Thymus (tissue), 14 donors: ENCODE measurements at places on chromosomes 13 and 19.

- no peak for DNase-seq
Measured at GRCh38 chr13:91389186-91389585, 9.2 kb upstream of the GPC5 start.

DNA sequence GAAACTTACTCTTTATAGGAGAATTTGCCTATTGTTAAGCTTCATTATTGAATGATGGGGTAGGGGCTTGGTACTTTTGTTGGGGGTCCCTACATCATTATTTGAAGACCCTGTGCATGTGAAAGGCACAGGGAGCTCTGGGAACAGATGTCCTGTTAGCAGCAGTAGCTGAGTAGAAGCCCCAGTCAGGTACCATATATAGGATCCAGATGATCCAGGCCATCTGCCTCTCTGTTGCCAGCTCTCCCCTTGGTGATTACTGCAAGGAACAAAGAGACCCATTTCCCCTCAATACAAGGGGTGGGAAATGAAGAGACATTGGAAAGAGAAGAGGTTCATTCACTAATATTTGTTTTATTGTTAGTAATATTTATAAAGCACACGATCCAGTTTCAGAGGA is 4.4 kb upstream of the MTMR6 start:
- DNase-seq, result no peak

DNA sequence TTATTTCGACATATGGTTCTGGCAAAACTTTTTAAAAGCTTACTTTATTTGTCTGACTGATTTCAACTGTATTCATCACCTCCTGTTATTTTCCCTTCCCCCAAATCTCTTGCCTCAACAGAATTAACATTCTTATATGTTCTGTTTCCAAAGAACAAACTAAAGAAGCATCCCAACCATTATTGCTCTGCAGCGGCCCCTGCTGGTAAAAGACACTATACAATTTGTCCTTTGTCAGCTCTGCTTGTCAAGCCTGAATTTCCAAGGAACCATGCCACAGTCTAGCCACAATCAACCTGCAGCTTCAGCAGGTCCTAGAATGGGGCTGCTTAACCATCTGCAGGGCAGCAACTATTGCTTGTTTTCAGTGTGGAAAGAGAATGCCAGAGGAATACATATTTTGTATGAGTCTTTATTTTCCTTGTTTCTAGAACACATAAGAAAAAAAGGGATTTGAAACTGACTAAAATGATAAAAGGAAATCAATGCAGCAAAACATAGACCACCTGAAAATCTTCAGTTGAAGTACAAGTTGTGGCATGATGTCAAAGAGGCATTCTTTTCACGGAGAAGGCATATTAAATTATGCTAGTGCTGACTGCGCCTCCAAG is 845.3 kb downstream of the DIAPH3 start:
- DNase-seq, result peak; percentile 13

GRCh38 chr13:44393391-44393790 is 19.8 kb downstream of the SERP2 start:
- no peak for DNase-seq

GRCh38 chr13:38941353-38941945 is 49.2 kb downstream of the STOML3 start:
- no peak for DNase-seq

- no peak for DNase-seq
Measured at GRCh38 chr19:16133818-16134217, 9.7 kb upstream of the HSH2D start.

GRCh38 chr19:11018179-11018578 is 57.3 kb downstream of the SMARCA4 start:
- DNase-seq, result no peak

- no peak for DNase-seq
Measured at GRCh38 chr13:83311886-83312577, 570.2 kb downstream of the SLITRK1 start.

GRCh38 chr13:39916330-39916729 is 260.9 kb downstream of the COG6 start:
- DNase-seq, result no peak

DNA sequence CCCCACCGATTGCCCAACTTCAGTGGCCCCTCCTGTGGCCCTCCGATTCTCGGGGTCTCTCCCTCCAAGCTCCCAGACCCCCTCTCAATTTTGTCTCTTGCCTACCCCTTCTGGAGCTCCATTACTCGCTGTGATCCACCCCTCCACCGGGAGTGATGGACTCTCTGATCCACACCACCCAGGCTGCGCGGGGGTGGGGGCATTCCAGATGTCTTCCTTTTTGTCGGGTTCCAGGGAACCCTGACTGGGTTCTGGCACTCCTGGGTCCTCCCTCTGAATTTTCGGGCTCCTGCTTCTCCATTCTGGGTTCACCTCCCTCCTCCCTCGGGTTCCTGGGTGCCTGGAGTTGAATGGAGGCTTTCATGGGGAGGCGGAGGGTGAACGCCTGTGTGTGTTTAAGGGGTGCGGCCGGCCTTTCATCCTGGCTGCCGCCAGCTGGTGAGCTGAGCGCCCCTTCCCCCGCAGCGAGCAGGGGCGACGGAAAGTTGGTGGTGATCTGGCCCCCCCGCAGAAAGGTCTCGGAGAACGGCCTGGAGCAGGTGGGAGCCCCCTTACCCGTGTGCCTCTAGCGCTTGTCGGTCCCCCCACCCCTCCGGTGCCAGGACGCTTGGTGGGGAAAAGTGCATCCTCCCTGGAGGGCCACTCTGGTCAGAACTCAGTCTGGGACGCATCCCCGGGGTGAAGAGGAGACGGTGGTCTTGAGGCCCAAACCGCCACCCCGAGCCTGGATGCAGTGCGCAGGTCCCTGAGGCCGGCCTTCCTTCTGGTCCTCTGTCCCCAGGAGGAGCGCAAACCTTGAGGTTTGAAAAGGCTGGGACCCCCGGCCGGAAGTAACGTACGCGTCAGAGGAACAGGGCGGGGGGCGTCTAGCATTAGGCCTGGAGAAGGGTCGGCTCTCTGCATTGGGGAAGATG is 1.6 kb downstream of the MISP3 start:
- peak; percentile 40 for DNase-seq

- no peak for DNase-seq
Measured at GRCh38 chr13:73715911-73716510, 418.2 kb downstream of the KLF12 start.

DNA sequence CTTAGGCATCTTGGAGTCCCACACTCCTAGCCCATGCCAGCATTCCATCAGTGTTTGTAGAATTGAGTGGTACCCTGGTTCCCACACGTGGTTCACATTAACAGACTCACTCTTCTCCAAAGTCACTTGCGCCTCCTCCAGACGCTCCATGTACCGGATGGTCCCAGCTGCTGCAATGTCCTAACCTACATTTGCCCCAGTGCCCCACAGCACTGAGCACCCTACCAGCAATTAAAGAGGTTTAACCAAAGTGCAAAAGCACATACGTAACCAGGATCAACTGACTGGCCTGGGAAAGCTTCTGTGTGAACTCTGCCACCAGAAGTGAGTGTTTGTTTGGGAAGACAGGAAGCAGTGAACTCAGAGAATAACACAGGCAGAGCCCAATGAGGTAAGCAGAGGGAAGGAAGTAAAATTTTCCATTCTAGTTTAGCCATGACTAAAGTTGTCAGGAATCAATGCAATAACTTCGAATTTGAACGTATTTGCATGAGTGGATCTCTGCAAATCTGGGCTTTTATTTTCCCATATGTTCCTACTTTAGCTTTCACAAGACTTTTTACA is 7.3 kb upstream of the MEDAG start:
- DNase-seq, result no peak

GRCh38 chr13:97283888-97284287 is 61.8 kb downstream of the MBNL2 start:
- DNase-seq, result no peak

DNA sequence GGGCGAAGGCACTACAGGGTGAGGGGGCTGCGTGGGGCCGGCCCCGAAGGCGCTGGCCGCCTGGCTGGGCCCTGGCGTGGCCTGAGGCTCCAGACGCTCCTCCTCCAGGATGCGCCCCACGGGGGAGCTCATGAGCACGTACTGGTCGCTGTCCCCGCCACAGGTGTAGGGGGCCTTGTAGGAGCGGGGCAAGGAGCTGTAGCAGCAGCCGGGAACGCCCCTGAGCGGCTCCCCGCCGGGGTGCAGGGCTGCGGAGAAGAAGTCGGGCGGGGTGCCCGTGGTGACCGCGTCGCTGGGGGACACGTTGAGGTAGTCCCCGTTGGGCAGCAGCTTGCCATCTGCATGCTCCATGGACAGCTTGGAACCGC is 3.0 kb downstream of the IRS2 start:
- DNase-seq, result no peak

DNA sequence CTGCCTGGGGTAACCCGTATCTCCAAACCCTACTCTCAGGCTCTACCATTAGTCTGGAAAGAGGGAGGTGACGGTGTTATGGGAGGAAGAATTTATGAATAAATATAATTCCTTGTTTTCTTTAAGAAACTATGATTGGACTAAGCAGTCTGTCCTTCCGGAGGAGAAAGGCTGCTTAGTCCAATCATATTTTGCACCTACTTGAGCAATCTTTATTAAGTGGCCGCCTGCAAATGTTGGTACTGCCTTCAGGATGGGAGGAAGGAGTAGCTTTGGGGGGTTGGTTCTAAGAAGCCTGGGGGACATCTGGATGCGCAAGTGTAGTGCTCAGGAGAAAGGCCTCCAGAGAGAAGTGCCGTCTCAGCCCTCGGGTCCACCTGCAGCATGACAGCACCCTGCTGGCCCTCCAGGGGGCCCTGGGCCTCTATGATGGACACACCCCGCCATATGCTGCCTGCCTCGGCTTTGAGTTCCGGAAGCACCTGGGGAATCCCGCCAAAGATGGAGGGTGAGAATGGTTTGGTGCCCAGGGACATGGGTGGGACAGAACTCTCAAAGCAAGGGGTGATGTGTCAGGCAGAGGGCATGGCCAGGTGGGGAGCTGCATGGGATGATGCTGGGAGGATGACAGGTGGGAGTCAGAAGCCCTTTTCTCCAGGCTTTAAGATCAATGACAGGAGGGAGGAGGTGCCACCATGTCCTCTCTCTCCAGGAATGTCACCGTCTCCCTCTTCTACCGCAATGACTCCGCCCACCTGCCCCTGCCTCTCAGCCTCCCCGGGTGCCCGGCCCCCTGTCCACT is 4.1 kb downstream of the ACP4 start:
- DNase-seq, result no peak

- DNase-seq, result no peak
Measured at GRCh38 chr13:30526612-30527495, 61.1 kb upstream of the HMGB1 start.

DNA sequence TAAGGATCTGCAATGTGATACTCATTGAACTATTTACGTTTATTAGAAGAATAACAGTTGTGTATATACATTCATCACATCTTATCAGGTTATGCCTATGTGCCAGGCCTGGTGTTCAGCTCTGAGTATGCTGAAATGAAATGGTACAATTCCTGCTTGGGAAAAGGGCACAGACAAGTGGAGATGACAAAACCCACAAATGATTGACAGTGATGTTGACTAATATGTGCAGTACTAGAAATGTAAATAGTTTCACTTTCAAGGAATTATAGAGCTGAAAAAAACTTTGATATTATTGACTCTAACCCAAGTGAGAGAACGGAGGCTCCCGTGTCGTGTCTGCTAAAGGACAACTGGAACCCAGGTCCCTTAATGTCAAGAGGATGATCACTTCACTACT is 386.8 kb upstream of the DACH1 start:
- no peak for DNase-seq

DNA sequence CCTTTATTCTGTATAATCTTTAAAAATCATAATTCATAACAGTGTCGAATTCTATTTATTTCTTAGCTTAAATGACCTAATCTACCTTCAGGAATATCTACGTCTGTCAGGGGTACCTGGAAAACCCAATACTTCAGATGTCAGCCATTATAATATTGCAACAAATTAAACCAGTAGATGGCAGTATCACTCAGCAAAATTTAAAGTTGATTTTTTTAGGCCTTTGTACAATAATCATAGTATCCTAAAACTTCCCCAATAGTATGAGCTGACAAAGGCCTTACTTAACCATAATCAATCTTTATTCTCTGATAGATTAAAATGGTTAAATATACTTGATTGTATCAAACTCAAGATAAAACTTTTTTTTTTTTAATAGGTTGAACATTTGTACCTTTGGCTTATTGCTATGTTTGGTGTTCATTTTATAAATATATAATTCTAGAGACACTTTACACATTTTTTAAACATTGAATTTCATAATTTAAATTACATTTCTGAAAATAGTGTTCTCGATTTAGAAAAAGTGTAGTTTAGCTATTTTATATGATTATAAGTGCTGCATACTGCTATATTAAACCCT is 830.2 kb upstream of the SPRY2 start:
- DNase-seq, result no peak

DNA sequence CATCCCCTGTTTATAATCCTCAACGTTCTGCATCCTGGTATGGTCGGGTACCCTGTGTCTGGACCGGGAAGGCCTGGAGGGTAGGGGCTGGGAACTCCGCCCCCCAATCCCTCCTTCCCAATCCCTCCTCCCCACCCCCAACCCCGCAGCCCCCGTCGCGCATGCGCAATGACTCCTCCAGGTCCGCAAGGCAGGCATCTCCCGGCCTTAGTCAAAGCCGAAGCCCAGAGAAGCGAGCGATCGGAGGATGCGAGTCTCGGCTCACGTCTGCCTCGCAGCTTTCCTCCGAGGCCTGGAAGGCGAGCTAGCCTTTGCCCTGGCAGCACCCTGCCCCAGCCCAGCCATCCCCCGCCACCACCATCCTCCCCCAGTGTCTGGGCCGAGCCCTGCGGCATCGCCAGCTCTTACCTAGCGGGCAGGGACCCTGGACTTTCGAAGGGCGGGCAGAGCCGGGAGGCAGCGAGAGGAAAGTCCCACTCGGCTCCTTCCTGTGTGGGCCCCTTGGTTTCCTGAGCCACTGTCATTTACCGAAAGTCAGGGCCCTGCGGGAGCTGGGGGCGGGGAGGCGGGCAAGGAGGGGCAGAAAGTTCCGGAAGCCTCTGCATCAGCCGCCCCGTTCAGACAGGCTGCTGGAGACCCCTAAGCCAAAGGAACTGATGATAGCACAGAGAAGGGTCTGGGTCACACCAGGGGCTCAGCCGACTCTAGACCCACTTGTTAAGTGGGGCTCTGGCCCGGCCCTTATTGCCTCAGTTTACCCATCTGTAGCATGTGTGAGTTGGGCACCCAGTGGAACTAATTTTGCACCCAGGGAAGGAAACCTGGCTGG is at the start of gene JAK3:
Gene JAK3 (minus strand): TSS at position 445 of the 829 bp plus-strand sequence. CDS start 3,565 bp downstream, outside the sequence.
- peak; percentile 56 for DNase-seq

- DNase-seq, result no peak
Measured at GRCh38 chr19:38304352-38304865, 358 bp downstream of the C19orf33 start.

DNA sequence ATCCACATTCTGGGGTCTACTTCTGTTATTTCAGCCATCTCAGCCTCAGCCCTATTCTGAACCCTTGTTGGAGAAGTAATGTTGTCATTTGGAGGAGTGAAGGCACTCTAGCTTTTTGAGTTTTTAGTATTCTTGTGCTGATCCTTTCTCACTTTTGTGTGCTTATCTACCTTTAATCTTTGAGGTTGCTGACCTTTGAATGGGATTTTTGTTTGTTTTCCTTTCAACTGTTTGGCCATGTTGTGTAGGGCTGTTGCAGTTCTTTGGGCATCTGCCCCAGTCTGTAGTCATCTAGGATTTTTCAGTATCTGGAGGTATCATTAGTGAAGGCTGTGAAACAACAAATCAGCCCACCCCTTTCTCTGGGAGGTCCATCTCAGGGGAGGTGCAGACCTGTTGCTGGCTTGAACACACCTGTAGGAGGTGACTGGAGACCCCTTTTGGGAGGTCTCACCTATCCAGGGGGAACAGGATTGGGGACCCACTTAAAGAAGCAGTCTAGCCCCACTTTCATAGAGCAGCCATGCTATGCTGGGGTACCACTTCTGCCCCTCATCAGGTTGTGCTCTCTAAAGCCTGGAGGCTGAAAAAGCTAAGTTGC is 1391.4 kb downstream of the UQCRFS1 start:
- no peak for DNase-seq
